AG04449 (cell line): ENCODE measurements at places on chromosomes 12 and 14.

DNA sequence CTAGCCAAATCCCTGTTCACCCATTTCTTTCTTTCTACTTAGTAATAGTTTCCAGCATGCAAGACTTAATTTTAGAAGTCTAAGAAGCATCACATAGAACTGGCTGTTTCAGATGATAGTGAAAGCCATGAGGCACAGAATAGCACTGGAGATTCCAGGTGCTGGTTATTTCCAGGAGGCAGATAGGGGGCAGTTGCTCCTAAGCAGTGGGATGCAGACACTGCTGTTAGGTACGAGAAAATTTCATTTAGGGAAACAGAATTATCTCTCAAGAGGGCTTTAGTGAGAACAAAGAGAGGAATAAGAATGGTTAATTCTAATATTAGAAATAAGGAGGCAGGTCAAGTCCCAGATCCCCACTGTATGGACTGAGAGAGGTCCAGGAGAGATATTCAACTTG is 3.6 kb upstream of the MDGA2 start:
- DNase-seq: no peak

DNA sequence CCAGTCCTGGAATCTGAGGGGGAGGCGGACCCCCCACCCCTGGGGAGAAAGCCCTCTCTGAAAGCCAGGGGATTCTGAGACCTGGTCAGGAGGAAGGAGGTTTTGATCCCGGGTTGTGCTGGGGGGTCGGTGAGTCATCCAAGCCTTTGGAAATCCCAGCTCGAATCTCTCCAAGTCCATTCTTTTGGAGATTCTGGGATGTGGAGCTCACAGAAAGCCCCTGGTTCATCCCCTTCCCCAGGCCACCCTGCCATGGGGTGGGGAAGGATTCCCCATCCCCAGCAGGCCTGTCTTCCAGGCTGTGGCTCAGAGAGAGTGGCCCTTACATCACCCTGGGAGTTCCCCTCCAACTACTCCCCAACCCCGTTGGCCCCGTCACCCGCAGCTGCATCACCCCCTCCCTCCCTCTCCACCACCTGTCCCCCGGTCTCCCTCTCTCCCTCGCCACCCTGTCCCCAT is 14.3 kb downstream of the EXOC3L4 start:
- no peak for DNase-seq

DNA sequence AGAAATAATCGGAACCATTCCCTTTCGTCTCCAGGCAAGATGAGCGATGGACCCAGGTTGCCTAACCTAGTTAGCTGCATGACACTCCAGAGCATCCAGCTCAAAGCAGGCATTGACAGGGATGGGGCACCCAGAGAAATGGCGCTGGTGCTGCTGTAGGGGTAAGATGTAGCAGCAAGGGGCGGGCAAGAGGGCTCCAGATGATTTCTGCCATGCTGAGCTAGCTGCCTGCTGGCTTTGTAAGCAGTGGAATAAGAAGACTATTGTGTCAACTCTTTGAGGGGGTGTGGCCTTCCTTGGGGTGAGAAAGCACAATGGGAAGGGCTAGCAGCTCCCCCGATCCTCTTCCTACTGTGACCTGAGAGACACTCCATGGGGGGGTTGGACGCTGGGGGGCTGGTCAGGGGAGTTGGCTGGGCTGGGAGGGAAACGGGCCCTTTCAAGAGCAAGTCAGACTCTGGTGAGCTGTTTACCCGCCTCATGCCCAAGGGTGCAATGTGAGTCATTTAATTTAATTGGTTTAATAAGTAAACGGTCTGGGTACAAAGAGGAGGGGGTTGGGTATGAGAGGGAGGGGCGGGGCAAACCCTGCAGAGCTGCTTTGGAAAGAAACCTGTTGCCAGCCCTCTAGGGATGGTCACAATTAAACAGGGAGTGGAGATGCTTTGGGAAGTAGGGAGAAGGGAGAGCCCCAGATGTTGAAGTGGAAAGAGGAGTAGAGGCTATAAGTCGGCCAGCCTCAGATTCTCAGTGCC is 50.5 kb downstream of the B4GALNT3 start:
- no peak for DNase-seq

DNA sequence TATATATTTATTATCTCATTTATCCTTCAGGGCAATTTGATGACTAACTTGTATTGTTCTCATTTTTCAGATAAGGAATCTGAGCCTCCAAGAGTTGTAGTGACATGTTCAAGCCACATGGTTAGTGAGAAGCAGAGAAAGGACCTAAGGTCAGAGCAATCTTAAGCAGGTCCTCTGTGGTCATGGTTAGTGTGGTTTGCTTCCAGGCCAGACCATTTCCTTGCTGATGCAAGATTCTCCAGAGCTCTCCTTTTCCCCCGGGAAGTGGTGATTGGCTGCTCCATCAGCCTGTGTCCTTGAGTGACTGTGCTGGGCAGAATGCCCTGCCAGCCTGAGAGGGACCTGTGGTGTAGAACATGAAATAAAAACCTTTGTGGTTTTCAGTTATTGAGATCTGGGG is 141.3 kb downstream of the KTN1 start:
- peak; percentile 52 for DNase-seq

DNA sequence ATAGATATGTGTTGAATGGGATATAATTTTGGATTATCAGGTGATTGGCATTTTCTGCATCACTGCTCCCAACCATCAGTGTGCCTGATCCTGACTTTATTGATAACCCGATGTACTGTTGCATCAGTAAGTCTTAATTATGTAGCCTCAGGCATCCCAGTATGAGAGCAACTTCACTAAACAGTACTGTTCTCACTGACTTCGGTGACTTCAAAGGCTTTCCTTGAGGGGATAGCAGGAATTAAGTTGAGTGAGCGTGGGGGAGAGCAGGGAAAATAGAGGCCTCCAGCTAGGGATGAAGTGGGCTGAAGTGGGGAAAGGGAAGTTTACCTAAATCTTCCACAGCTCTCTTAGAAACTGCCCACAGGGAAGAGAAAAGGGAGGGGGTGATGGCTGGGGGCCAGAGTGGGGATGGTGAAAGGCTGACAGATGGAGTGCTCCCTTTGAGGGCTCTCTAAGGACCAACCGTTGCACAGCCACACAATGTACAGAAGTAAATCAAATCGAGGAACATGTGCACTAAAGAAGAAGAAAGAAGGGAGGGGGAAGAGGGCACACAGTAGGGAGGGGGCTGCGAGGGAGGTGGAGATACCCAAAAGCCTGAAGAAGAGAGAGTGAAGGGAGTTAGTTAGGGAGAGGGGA is 10.7 kb upstream of the NEUROD4 start:
- DNase-seq: no peak

DNA sequence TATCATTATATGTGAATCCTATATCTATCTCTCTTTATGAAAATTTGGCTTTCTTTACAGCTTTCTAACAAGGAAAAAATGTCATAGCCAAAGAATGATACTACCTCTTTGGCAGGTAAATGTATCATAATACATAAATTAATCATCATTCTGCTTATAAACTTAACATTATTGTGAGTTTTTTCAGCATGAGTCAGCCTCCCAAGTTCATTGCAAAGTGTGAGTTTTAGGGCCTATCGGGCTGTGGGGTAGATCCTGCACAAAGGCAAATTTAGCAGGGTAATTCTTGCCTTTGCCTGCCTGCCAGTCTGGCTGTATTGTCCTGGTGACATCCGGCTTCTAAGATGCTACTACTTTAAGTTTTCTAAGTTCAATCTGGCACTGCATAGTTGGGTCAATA is 412.6 kb downstream of the MDGA2 start:
- no peak for DNase-seq

DNA sequence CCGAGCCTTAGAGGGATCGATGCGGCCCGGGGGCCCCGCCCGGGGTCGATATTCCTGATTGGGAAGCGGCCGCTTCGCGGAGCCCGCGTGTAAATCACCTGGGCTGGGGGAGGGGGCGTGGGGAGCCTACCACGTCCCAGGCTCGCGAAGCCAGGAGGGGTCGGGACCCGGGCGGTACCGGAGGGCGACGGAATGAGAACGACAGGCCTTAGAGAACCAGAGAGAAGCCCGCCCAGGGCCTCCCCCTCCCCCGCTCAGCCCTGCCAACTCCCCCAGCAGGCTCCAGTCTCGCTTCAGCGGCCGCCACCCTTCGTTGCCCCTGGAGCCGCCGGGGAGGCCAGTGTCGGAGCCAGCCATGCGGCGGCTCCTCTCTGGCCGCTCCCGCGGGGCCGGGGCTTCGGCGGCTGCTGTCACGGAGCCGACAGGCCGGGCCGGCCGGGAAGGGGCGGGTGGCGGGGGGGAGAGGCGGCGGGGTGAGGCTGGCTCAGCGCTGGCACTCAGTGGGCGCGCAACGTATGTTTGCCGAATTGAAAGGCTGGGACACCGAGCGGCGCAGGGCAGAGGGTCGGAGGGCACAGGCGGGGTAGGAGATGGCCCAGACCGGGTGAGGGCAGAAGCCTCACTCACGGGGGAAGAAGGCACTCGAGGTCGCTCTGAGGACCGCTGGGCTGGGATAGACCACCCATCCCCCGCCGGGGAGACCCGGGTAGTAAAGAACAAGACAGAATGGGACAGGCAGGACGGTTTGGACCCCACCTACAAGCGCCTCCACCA is 1.4 kb upstream of the DNAJC22 start:
- no peak for DNase-seq

DNA sequence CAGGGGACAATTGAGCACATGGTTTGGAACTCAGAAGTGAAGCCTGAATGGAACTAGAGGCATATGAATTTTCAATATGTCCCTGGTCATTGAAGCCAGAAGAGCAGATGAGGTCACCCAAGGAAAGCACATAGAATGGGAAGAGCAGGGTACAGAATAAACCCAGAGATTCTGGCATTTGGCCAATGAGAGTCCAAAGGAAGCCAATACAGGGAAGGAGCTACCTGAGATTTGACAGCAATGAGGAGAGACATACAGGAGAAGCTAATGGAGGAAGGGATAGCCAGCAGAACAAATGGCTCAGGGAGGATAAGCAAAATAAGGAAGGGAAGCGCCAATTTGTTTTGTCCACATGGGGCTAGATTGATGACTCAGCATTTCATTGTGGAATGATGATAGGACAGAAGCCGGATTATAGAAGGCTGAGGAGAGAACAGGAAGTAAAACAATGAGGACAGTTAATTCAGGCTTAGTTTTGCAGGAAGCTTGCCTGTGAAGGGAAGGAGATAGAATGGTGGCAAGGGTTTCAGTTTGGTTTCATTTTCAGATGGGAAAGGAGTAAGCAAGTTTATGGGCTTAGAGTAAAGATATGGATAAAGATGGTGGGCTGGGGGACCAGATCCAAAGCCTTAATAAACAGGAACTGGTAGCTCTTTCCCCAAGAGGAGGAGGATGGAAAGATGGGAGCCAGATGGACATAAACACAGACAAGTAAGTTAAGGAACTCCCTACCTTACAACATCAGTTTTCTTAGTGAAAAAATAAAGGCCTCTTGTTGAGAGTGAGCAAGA is 3.2 kb upstream of the SPTSSA start:
- DNase-seq: no peak

- DNase-seq: no peak
These were observed 46.4 kb upstream of the CHST11 start for GRCh38 chr12:104410326-104410725.

DNA sequence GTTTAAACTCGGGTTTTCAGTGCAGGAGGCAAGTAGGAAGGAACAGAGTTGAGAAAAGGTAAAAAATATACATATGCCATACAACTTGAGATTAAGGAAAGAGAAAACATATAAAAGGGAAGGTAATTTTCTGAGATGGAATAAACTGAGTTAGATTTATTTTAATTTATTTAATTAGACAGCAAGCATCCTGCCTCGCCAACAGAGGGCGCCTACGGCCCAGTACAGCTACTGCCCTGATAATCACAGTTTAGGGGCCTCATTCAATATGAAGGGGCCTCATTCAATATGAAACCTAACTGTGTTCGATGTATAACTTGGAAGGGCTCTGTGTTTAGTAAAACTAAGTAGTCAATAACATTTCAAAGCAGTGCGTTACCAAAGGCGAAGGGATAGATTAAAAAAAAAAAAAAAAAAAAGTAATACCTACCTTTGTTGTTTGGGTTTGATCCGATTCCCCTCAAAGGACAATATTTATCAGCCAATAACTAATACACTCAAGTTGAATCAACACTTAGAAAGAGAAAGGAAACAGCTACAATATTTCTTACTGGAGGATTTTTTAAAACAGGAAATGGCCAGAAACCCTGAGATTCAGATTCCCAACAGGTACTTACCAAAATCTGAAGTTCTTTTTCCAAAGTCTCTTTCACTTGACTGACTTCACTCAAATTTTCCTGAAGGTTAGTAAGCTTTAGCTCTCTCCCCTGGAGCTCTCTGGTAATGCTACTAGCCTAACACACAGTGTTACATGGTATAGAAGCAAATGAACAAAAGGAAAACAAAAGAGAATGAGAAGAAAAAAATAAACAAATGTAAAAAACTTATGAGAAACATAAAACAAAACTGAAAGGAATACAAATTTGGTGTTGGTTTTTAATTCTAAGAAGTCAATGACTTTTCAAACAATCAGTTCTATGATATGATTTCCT is 70.0 kb upstream of the VPS33A start:
- no peak for DNase-seq

DNA sequence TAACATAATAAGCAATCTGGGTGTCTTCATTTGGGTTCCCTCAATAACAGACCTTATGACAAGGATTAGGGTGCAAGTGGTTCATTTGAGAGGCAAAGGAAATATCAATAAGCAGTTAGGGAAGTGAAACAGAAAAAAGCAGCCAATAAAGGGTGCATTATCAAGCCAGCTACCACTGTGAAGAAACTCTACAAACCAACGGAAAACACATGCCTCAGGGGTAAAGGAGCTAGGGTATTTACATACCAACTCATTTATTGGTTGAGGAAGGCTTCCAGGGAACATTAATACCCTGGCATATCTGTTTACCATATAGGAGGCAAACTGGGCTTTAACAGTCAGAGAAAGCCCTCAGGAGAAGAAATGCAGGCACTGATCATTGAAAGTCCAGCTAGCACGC is 22.7 kb upstream of the IFNG-AS1 start:
- DNase-seq: no peak

- no peak for DNase-seq
These were observed 209.1 kb downstream of the PAX9 start for GRCh38 chr14:36870776-36871175.

DNA sequence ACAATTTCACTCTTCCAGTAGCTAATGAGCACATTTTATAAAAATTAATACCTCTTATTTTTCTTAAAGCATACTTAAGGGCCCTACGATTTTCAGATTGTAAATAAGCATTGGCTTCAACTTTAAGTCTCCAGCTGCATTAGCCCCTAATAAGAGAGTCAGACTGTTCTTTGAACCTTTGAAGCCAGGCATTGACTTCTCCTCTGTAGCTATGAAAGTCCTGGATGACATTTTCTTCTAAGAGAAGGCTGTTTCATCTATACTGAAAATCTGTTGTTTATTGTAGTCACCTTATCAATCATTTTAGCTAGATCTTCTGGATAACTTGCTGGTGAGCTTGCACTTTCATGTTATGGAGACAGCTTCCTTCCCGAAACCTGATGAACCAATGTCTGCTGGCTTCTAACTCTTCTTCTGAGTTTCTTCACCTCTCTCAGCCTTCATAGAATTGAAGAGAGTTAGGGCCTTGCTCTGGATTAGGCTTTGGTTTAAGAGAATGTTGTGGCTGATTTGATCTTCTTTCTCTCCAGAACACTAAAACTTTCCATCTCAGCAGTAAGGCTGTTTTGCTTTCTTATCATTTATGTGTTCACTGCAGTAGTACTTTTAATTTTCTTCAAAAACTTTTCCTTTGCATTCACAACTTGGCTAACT is 377.1 kb upstream of the RGS6 start:
- no peak for DNase-seq

- DNase-seq: no peak
These were observed 283.8 kb downstream of the VRK1 start for GRCh38 chr14:97080991-97081390.
